ENCODE measurements at places on chromosomes 12 and 14.

DNA sequence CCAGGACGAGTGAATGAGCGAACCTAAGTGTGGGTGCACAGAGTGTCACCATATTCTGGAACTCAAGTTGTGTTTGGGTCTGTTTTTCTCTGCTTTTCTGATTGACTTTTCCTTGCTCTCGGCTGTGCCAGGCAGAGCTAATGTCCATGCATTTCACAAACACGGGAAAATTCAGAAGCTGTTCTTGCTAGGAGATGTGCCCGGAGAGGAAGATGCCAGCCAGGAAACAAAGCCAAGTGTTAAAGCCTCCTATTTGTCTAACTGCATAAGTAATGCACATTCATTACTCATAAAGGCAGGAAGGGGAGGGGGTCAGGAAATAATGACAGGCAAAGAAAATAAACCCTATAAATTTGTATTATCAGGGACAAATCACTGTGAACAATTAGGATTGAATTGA, 250.4 kb upstream of the SFSWAP start:
- no peak for DNase-seq

DNA sequence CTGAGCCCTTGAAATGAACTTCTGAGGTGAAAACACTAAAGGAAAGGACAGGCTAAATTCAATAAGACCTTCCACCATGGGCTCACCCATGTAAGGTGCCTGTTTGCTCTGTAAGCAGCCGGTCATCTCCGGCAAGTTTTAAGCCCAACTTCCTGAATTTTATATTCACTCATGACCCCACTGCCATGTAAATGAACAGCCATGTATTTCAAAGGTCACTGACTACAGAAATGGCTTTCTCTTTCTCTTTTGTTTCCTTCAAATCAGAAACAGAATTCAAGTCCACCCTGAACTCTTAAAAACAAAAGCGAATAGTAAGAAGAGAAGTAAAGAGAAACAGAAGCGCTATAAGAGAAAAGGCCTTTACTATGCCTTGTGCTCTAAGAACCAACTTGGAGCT, 61.7 kb upstream of the OVCH1 start:
- no peak for DNase-seq

GRCh38 chr14:23147676-23148075, 28.6 kb upstream of the CEBPE start:
- DNase-seq, result no peak

DNA sequence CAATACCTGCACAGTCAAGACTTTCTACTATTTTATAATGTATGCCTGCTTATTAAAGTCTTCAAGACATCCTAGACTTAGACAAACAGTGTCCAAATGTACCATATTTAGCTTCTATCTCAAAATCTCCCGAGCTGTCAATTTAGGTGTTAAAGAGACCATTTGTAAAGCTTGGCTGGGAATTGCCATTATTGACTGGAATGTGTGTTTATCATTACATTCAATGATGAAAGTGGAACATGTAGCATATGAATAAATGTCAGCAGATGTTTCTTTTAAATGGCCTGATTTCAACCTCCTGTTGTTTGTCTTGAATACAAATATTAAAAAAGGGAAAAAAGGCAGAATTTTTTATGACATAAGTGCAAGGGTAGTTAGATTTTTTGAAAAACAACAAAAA, 572.3 kb downstream of the PRKD1 start:
- DNase-seq, result no peak

DNA sequence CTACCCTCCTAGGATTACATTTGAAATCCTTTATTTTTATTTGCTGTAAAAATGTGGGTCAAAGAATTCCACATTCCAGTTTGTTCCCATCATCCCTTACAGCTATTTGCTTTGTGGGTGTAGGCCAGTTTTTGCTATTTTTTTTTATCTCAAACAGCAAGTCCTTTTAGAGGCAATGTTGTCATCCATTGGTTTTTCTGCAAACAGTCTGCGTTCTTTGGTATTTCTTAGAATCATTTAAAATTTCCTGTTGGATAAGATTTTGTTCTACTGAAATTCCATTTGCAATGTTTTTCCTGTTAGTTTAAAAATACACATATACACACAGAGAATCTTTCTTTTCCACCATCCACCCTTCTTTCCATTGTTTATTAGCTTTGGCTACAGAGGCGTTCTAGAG, 53.3 kb upstream of the STK38L start:
- DNase-seq, result no peak

DNA sequence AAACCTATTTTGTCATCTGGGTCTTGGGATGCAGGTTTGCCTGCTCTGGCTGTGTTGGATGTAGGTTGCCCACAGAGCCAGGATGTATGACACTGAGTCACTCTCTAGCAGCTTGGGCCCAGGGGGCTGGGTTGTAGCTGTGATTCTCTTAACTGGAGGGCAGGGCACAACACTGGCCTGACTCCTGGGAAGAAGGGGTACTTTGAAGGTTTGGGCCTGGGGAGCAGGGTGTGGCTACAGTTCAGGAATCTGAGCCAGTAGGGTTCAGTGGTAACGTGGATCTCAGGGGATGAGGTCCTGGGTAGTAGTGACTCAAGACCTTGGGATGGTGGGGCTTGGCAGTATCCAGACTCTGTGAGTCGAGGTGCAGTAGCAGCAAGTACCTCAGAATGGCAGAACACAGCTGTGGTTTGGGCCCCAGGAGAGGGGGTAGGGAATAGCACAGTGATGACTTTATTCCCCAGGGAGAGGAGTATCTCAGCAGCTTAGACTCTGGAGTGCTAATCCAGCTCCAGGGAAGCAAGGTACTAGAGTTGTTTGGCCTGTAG, 25.7 kb downstream of the TBC1D15 start:
- no peak for DNase-seq

- no peak for DNase-seq
Measured at GRCh38 chr12:95859344-95859816, 628 bp downstream of the SNRPF start.

- DNase-seq, result peak; percentile 77
Measured at GRCh38 chr14:91229743-91230200, 14.7 kb downstream of the GPR68 start.

GRCh38 chr12:119673634-119674033, 5.7 kb downstream of the PRKAB1 start:
- DNase-seq, result no peak

DNA sequence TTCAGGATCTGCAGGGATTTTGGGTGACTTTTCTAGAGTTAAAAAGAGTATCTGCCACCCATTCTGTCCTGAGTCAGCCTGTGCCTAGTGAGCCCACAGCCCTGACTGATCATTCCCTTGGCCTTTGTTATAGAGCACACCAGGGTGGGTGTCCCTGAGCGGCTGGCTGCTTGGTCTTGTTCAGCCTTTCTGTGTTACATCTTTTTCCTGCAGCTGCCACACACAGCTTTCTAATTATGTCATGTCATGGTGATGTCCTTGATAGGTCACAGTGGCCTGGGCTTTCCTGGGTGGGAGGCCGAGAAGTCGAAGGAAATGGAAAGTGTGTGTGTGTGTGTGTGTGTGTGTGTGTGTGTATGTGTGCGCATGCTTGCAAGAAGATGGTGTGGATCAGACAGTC, 293.2 kb upstream of the CRY1 start:
- DNase-seq, result no peak

DNA sequence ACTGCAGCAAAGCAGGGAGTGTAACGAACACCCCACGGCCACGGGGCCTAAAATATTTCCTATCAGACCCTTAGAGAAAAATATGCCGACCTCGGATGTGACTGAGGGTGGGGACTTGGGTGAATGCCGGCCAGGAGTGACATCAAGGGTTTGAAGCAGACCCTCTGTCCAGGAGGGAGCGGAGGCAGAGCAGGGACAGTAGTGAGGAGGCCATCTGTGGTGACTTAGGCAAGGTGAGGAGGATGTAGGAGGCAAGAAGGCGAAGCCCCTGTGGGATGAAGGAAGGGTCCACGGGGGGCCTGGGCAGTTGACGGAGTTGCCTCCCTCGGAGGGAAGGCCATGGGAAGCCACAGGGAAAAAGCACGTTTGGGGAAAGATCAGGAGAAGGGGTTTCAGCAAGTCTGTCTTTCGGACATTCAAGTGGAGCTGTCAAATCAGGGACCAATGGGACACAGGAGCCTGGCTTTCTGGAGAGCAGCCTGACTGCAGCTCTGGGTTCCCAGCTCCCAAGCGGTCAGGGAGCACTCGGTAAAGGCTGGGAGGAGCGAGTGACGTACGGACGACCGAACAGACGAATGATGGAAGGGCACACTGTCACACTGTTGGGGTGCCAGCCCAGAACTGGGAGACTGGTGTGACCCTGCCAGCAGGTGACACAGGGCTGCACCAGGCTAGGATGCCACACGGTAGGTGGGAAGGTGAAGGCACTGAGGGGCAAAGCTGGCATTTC, 74.3 kb downstream of the MOK start:
- no peak for DNase-seq

DNA sequence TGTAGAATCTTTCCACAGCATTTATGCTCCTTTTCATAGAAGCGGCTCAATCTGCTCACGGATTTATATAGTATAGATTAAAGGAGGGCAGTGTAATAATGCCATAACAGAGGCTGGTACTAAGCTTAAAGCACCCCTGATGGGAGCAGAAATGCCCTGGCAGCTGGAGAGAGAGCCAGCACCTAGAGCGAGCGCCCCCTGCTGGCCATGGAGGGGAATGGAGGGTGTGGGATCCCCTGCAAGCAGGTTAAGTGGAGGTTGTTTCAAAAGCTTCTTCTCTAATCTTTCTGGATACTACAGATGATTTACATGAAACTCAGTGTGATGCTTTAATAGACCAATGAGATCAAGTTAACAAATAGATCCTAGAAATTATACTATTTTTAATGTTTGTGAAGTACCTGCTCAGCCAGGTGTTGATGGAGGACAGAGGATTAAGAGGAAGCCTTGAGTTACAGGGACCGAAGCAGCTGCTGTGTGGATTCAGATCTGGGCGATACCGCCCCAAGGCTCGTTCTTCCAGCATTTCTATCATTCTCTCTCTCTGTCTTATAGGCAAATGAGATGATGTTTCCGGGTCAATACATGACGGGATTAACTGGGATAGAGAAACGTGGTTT, 1519.3 kb upstream of the TMEM132C start:
- DNase-seq, result peak; percentile 56

DNA sequence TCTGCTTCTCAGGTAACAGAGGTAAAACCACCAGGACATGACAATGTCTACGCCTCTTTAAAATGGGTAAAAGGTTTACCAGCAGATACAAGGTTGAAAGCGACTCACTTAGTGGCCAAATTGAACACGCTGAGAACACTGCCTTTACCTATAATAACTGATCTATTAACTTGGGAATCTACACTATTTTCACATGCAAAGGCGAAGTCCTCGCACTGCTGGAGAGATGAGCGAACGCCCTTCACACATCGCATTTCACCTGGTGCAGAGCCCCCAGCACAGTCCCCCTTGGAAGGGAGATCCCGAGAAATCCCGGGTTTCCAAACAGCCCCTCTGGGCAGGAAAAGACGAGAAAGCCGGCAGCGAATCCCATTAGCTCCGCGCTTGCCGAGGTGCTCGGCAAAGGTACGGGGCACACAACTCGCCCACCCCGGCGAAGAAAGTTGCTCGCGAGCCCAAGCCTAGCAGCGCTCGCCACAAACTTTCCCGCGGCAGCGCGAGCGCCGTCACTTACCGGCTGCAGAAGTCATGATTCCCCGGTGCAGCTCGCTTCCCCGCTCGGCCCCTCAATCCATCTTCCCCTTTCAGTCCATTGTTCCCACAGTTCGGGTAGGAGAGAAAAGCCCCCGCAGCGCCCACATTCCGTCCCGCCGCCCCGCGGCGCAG, 423 bp downstream of the FGD6 start:
- peak; percentile 3 for DNase-seq

GRCh38 chr14:103136388-103137271, 13.4 kb downstream of the TNFAIP2 start:
- DNase-seq, result no peak

DNA sequence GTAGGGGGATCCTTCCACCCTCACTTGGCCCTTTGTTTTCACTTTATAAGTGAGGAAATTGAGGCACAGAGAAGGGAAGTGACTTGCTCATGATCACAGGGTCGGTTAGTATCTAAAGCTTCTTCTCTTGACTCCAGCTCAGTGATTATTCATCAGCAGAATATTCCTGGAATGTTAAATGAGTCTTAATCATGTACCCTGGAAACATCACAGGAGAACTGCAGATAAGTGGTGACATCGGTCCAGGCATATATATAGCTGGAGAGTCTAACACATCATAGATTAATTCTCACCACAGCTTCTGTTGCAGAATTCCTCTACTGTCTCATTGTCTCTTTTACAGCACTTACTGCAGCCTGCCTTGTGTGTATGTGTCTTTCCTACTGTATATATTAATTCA, 69.9 kb downstream of the PAH start:
- no peak for DNase-seq

GRCh38 chr12:71439613-71440344, at the start of gene LGR5:
Gene LGR5, plus strand, starts transcription at chr12:71439798. Its CDS starts 283 bp downstream, at chr12:71440081.
- DNase-seq, result no peak

- DNase-seq, result no peak
Measured at GRCh38 chr12:50991291-50991690, 34.9 kb downstream of the SLC11A2 start.

- no peak for DNase-seq
Measured at GRCh38 chr14:88613552-88614010, 50.7 kb downstream of the ZC3H14 start.

- no peak for DNase-seq
Measured at GRCh38 chr14:104288272-104288671, 149.9 kb downstream of the KIF26A start.

- DNase-seq, result no peak
Measured at GRCh38 chr12:100845095-100845494, 50.5 kb downstream of the ANO4 start.

GRCh38 chr14:67186172-67186768, 3.0 kb upstream of the GARIN2 start:
- no peak for DNase-seq

DNA sequence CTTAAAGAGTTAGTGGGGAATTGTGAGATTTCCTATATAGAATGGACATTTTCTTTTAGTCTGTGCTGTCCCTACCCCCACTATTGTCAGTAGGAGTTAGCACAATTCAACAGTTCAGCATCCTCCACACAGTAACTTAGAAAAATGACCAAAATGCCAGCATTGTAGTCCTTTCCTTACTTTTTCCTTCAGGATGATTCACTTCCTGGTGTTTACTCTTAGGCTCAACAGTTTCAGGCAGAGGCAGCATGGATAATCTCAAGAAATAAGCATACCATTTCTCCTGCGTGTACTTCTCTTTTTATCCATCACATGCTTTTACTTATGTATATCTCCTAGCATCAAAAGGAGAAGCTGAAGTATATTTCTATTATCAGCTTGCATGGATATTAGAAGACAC, 683.4 kb downstream of the SLC16A7 start:
- DNase-seq, result no peak

GRCh38 chr12:105674871-105675699, 344.6 kb downstream of the C12orf75 start:
- DNase-seq, result no peak

GRCh38 chr12:113092607-113093408, 36.3 kb downstream of the DTX1 start:
- DNase-seq, result no peak

- no peak for DNase-seq
Measured at GRCh38 chr14:70935135-70935534, 27.9 kb downstream of the PCNX1 start.

GRCh38 chr12:22882559-22882958, 257.6 kb downstream of the ETNK1 start:
- DNase-seq, result no peak

- no peak for DNase-seq
Measured at GRCh38 chr14:74904635-74905503, 18.2 kb downstream of the RPS6KL1 start.

GRCh38 chr14:60288279-60288678, 39.3 kb downstream of the PPM1A start:
- DNase-seq, result no peak

GRCh38 chr12:71503579-71504391, 64.2 kb downstream of the LGR5 start:
- no peak for DNase-seq

- DNase-seq, result no peak
Measured at GRCh38 chr14:49920935-49921334, 28.1 kb downstream of the ARF6 start.

All from CD4-positive, alpha-beta T cell treated with Interleukin-15 for 4 hours (primary cell).